ENCODE measurements at places on chromosomes 5 and 9. TPM values are rescaled to one million over a fixed set of nuclear protein-coding genes. Genes with fewer than 3 reads are reported as not detected.
A peak's percentile ranks its signal among the peaks of the same experiment; 100 is the strongest.

DNA sequence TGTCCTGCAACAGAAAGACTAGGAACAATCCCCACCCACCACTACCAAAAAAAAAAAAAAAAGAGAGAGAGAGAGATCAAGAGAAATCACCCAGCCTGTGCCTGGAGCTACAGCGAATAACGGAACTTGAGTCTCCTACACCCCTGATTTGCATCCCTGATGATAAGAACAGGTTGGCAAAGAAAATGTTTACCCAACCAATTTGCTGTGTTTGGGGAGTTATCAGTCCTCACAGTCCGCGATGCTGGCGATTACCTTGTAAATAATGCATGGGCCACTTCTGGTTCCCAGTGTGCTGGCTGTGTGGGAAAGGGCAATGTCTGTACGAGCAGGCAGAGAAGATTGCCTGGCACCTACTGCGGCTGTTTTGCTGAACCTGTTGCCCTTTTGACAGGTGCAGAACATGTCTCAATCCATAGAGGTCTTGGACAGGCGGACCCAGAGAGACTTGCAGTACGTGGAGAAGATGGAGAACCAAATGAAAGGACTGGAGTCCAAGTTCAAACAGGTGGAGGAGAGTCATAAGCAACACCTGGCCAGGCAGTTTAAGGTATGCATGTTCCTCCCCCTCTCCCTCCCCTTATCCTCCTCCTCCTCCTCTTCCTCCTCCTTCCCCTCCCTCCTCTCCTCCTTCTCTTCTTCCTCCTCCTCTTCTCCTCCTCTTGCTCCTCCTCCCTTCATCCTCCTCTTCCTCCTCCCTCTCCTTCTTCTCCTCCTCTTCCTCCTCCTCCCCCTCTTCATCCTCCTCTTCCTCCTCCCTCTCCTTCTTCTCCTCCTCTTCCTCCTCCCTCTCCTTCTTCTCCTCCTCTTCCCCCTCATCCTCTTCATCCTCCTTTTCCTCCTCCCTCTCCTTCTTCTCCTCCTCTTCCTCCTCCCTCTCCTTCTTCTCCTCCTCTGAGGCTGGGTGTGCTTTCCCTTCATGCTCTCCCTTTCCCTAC is 8.3 kb downstream of the OLFM1 start:
- no peak for DNase-seq

DNA sequence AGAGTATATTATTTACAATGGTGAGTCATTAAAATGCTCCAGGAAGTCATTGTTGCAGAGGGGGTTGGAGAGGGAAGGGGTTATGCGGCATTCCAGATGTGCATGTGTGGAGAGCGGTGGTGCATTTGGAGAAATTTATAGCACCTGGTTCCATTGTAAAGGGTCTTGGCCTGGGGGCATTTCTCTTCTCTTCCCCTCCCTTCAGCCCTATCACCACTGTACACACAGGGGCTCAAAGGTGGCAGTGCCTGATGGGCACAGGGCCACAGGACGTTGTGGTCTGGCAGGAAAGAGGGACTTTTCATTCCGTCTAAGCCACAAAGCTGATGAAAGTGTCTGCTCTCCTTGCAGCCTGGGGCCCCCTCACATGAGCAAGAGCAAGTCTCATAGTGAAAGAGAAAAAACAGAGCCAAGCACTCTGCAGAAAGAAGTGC is 442.4 kb upstream of the ZNF462 start:
- DNase-seq, result no peak

Gene CCDC180
- 0.41 TPM for polyA plus RNA-seq

- DNase-seq, result no peak
Observed at GRCh38 chr9:86955561-86955960, 8.3 kb upstream of the GAS1 start.

Gene TOR4A
- polyA plus RNA-seq, result 45.7 TPM

Gene C9orf153
- not detected for polyA plus RNA-seq

- no peak for DNase-seq
Observed at GRCh38 chr5:173744551-173744950, 128.1 kb upstream of the BOD1 start.

- DNase-seq, result no peak
Observed at GRCh38 chr9:137965177-137965795, 87.7 kb downstream of the CACNA1B start.

DNA sequence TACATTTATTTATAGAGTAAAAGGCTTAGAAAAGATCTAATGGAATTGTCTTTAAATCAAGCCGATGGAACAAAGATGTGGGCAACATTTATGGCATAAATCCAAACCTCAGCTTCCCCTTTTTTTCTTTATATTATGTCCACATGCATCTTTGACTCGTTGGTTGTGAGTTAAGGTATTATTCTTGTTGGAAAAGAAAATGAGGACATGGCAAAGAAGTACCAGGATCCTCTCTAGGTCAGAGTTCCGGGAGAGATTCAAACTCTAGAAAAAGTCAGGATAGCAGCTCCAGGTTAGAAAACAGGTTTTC is 508 bp upstream of the NME5 start:
- DNase-seq, result no peak

Gene PDGFRB
- 2.9 TPM for polyA plus RNA-seq

Gene ZNF883
- polyA plus RNA-seq, result 0.15 TPM

Gene CCDC192
- not detected for polyA plus RNA-seq

DNA sequence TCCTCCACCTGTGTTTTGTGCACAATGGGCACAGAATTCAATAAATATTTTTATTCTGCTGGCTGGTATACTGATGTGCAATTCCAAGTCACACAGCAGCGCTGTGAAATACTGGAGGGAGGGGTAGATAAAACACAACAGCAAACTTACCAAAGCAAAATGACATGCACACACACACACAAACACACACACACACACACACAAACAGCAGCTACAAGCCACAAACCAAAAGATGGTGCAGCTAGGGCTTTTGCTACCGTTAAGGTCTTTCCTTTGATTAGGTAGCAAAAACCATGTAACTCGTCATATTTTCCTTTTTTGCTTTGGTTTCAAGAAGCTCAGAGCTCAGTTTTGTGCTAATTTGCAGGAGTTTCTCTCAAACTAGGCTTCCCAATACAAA is 1.8 kb upstream of the TBCA start:
- DNase-seq, result no peak

- DNase-seq, result no peak
Observed at GRCh38 chr5:92775711-92776615, 805.1 kb downstream of the NR2F1-AS1 start.

DNA sequence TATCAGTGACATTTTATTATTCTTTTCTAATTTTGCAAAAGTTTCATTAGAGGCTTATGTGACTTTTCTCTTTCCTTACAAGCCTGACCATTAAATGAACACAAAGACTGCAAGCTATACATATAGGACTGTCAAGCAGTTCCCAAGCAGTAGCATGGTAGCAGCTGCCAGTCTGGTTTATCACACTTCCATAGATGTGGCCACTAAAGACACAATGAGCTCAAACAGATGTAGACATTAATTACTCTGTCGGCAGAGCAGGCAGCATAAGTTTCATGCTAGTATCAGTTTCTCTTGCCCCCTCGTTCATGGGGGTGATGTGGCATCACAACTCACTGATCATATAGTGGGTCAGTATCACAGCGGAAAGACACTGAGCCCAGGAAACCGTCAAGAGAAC is 89.5 kb downstream of the CDH10 start:
- no peak for DNase-seq

Gene HSPB3
- polyA plus RNA-seq, result not detected

- DNase-seq, result no peak
Observed at GRCh38 chr9:87195306-87195705, 248.0 kb upstream of the GAS1 start.

- DNase-seq, result no peak
Observed at GRCh38 chr5:154849791-154850201, 607 bp downstream of the FAXDC2 start.

Gene LIFR
- 4.1 TPM for polyA plus RNA-seq

DNA sequence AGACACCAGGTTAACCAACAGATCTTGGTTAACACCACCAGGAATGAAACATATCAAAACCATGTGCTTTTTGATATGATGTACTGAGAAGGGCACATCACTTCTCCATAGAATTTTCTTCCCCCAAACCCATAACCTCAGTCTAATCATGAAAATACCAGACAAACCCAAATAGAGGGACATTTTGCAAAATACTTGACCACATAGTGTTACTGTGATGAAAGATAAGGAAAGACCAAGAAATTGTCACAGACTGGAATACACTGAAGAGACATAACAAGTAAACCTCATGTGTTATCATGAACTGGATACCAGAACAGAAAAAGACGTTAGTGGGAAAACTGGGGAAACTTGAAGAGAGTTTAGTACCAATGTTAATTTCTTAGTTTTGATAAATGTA is 74.9 kb upstream of the VCAN start:
- DNase-seq, result no peak

GRCh38 chr5:74166064-74166463 is 474.5 kb downstream of the ENC1 start:
- peak; percentile 88 for DNase-seq

GRCh38 chr9:123353984-123354591 is 1.9 kb upstream of the CRB2 start:
- DNase-seq, result peak; percentile 56

- no peak for DNase-seq
Observed at GRCh38 chr5:149808264-149808982, 78.3 kb downstream of the PPARGC1B start.

Gene WDR31
- 0.22 TPM for polyA plus RNA-seq

DNA sequence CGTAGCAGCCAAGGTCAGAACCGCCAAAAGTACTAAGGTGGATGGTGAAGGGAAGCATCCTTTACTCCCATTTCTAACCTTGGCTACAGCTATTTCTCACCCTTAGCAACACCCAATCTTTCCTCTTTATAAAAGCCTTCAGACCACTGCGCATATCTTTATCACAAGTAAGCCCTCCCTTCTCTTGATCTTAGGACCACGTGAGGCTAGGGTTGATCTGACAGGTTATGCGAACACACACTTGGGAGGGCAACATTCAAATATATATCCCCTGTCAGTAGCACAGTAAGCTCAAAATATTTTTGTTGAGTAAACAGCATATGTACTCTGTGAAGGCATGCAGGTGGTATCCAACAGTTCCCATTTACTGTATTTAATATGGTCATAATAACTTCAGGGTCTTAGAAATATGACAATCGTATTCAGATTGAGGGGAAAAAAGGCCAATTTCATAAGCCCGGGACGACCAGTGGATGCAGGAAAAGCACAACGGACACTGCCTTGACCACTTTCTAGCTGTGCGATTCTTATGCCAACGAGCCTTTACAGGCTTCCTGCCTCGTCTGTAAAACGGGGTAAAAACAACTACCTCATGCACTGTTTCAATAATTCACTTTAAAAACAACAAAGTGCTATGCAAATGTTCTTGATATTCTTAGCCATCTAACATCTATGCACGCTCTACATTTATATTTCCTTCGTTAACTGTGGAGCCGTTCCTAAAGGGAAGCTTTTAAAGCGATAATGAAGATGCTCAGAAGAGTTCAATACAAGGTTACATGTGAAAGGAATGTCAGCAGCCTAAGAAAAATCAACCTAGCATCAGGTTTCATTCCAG is 1.3 kb downstream of the ARSB start:
- DNase-seq, result peak; percentile 73

Gene CDKN2B
- 2.1 TPM for polyA plus RNA-seq

Gene SLC1A1
- polyA plus RNA-seq, result 5.2 TPM

Gene PCDHB6
- polyA plus RNA-seq, result 0.04 TPM

- no peak for DNase-seq
Observed at GRCh38 chr5:124797665-124798087, 51.2 kb upstream of the ZNF608 start.
